ENCODE measurements at places on chromosomes 2 and 18.

- H3K27me3 ChIP-seq = no peaks in the 10 kb centered on the region
- no peaks in the 10 kb centered on the region for H3K4me1 ChIP-seq
- DNase-seq = no peak
- no peaks in the 10 kb centered on the region for H3K36me3 ChIP-seq
- H3K27ac ChIP-seq = peak overlapping the region; percentile 77
Observed at GRCh38 chr2:67083951-67084350, 313.2 kb upstream of the ETAA1 start.

DNA sequence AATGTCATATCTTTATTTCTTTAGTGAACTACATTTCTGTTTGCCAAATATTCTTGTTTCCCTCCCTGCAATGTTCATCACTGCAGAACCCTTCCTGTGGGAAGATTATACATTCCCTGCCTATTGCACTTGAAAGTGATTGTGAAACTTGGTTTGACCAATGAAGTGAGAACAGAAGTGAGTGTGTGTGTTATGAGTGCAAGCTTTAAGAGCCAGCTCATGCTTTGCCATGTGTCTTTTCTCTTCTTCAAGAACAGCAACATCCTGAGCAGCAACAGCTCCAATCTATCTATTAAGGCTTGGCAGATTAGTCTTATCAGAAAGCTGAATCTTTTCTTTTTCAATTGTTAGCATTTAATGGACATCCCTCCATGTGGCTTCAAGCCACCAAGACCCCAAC is 42.0 kb upstream of the UBE2E3 start:
- no peak overlapping the region for H3K27ac ChIP-seq
- H3K4me3 ChIP-seq = no peak overlapping the region
- DNase-seq = no peak
- H3K27me3 ChIP-seq = no peaks in the 10 kb centered on the region

DNA sequence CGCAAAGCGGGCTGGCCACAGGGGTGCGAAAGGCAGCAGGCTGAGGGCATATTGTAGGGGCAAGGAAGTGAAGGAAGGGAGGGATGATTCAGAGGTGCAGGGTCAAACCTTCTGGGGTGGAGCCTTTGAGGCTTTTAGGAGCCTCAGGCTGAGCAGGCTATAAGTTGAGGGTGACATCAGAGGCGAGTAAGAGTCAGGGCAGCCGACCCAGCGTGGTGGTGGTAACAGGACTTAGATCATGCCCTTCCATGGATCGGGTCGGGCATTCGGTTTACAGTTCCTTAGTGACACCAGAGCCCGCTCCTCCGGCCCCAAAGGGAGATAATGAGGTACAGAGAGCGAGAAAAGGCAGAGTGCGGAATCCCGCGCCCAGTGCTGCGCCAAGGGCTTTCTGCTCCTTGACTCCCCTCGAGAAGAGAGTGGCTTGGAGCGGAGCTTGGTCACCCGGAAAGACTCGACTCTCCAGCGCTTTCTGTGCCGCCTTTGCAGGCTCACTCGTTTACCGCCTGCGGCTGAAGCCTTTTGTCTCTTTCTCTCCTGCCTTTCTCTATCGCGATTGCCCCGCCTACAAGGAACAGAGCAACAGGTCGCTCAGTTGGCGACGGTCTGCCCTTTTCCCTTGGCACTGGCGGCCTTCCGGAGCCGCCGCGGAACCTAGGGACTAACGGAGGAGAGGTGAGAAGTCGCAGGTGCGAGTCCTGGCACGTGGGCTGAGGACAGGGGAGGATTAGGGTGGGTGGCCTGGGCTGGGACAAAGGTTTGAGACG is 720 bp downstream of the LBX2 start:
- peak overlapping the region; percentile 36 for H3K4me3 ChIP-seq
- no peaks in the 10 kb centered on the region for H3K36me3 ChIP-seq

GRCh38 chr2:75174981-75175380 is 24.3 kb downstream of the TACR1 start:
- no peaks in the 10 kb centered on the region for H3K27me3 ChIP-seq
- H3K4me1 ChIP-seq = no peaks in the 10 kb centered on the region
- H3K4me3 ChIP-seq = no peak overlapping the region

GRCh38 chr2:202278944-202279343 is 13.4 kb downstream of the NOP58 start:
- peaks cover 28% of the 10 kb centered on the region for H3K36me3 ChIP-seq
- H3K27ac ChIP-seq = peak overlapping the region; percentile 29
- H3K4me1 ChIP-seq = peaks cover 8% of the 10 kb centered on the region
- no peaks in the 10 kb centered on the region for H3K27me3 ChIP-seq
- no peak overlapping the region for H3K4me3 ChIP-seq

GRCh38 chr18:46732801-46733200 is 24.1 kb downstream of the ST8SIA5 start:
- DNase-seq = no peak
- H3K27me3 ChIP-seq = no peaks in the 10 kb centered on the region
- H3K27ac ChIP-seq = no peak overlapping the region
- H3K36me3 ChIP-seq = no peaks in the 10 kb centered on the region
- H3K4me1 ChIP-seq = no peaks in the 10 kb centered on the region
- H3K4me3 ChIP-seq = no peak overlapping the region

GRCh38 chr2:145194673-145195072 is 674.8 kb upstream of the ZEB2 start:
- no peak for DNase-seq
- H3K4me3 ChIP-seq = no peak overlapping the region
- no peaks in the 10 kb centered on the region for H3K27me3 ChIP-seq

DNA sequence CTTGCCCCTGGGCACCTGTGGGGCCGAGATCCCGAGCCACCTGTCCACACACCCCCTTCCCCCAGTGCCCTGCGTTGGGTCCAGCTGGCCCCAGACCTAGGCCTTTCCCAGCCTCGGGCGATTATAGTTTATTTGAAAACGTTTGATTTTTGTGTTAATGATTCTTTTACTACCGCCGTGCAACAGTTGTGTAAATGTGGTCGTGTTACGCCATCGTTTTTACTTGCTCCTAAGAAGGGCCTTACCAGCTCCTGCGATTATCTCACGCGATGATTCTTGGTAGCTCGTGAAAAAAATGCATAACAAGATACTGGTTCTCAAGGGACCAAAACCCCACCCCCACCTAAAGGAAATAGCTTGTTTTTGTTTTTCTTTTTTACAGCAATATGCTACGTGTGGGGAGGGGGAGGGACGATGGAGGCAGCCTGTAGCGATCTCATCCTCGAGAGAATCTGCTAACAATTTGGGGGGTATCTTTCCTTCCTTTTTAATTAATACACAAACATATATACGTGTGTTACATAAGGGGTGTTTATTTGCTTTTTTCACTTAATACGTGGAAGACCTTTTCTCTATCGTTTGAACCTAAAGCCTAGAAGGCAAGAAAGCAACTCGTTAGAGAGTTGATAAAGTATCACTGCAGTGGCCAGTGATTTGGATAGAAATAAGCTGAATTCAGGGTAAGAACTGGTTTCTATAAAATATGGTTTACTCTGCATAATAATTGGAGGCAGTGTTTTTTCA is 1.0 kb downstream of the ZDBF2 start:
- H3K4me1 ChIP-seq = no peaks in the 10 kb centered on the region
- no peak for DNase-seq
- peak overlapping the region; percentile 70 for H3K27ac ChIP-seq
- H3K4me3 ChIP-seq = peak overlapping the region; percentile 57
- H3K36me3 ChIP-seq = no peaks in the 10 kb centered on the region
